ENCODE measurements at places on chromosomes 2 and 18.
A peak's percentile ranks its signal among the peaks of the same experiment; 100 is the strongest.

- H3K36me3 ChIP-seq: peaks cover 10% of the 10 kb centered on the region
- H3K4me3 ChIP-seq: no peak overlapping the region
- peak overlapping the region; percentile 34 for H3K27ac ChIP-seq
- DNase-seq: no peak
- no peaks in the 10 kb centered on the region for H3K27me3 ChIP-seq
Observed at GRCh38 chr2:6958616-6959235, 41.5 kb downstream of the RNF144A start.

GRCh38 chr18:59571902-59572301 lies 125.3 kb downstream of the CCBE1 start:
- peaks cover 9% of the 10 kb centered on the region for H3K4me1 ChIP-seq
- no peaks in the 10 kb centered on the region for H3K36me3 ChIP-seq
- H3K27ac ChIP-seq: no peak overlapping the region
- H3K27me3 ChIP-seq: peaks cover 19% of the 10 kb centered on the region
- H3K4me3 ChIP-seq: no peak overlapping the region

- H3K27ac ChIP-seq: peak overlapping the region; percentile 46
- peaks cover 20% of the 10 kb centered on the region for H3K27me3 ChIP-seq
- no peaks in the 10 kb centered on the region for H3K36me3 ChIP-seq
- H3K4me3 ChIP-seq: no peak overlapping the region
Observed at GRCh38 chr18:457140-457519, 43.4 kb downstream of the COLEC12 start.

GRCh38 chr2:148548716-148549400 lies 95.7 kb upstream of the EPC2 start:
- no peak for DNase-seq
- H3K27me3 ChIP-seq: no peaks in the 10 kb centered on the region
- H3K36me3 ChIP-seq: no peaks in the 10 kb centered on the region
- H3K4me3 ChIP-seq: no peak overlapping the region
- peaks cover 27% of the 10 kb centered on the region for H3K4me1 ChIP-seq
- H3K27ac ChIP-seq: no peak overlapping the region

DNA sequence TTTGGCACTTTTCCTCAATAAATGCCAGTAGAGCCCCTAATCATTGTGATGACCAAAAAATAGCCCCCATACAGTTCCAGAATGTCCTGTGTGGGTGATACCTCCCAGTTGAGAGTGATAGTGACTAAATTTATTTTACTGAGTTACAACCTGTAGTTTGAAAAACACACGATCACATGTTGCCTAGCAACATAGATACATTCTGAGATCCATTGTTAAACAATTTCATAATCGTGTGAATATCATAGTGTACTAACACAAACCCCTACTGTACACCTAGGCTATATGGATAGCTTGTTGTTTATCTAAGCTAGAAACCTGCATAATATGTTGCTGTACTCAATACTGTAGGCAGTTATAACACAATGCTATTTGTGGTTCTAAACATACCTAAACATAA lies 30.6 kb downstream of the KCMF1 start:
- DNase-seq: no peak
- no peaks in the 10 kb centered on the region for H3K36me3 ChIP-seq
- peaks cover 49% of the 10 kb centered on the region for H3K4me1 ChIP-seq
- H3K4me3 ChIP-seq: no peak overlapping the region
- H3K27ac ChIP-seq: peak overlapping the region; percentile 65

DNA sequence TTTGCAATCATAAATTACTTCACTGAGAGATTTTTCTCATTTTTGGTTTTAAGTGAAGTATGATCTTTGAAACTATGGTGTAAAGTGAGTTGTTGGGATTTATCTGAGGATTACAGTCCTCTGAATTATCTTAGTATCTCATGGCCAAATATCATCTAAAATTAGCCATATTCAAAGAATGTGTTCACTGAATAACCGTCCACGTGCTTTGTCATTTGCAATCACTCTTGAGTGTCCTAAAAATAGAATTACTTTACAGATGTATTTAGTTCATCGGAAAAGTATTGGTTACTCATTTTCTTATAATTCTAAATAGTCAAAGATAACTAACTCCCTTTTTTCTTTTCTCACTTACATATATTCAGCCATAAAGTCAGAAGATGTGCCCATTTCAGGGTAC lies 141.2 kb downstream of the RTN4 start:
- no peak for DNase-seq
- H3K36me3 ChIP-seq: no peaks in the 10 kb centered on the region
- no peaks in the 10 kb centered on the region for H3K27me3 ChIP-seq
- no peaks in the 10 kb centered on the region for H3K4me1 ChIP-seq

- H3K4me3 ChIP-seq: no peak overlapping the region
- no peak overlapping the region for H3K27ac ChIP-seq
- DNase-seq: no peak
- no peaks in the 10 kb centered on the region for H3K36me3 ChIP-seq
- no peaks in the 10 kb centered on the region for H3K27me3 ChIP-seq
- peaks cover 4% of the 10 kb centered on the region for H3K4me1 ChIP-seq
Observed at GRCh38 chr2:217616936-217617335, 385.9 kb downstream of the TNS1 start.

- H3K4me1 ChIP-seq: peaks cover 16% of the 10 kb centered on the region
- no peak overlapping the region for H3K27ac ChIP-seq
- H3K36me3 ChIP-seq: no peaks in the 10 kb centered on the region
- H3K27me3 ChIP-seq: peaks cover 3% of the 10 kb centered on the region
- no peak for DNase-seq
Observed at GRCh38 chr2:157302492-157303099, 23.0 kb downstream of the ERMN start.

DNA sequence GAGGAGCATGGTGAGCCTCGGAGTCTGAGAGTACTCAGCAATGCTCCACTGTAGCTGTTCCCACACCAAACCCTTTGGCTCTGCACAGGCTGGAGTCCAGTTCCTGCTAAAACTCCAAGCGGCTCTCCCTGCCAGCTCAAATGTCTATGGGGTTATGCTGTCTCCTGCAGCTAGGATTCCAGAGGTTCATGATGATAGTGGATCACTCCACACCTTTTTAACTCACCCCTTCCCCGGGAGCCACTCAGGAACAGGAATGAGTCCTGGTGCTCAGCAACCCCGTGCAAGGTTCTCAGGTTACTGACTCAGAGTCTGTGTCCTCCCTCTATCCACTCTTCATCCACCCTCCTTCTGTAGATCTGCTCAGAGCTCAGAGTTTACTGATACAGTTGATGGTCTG lies 410.0 kb downstream of the CDH19 start:
- no peaks in the 10 kb centered on the region for H3K36me3 ChIP-seq
- no peaks in the 10 kb centered on the region for H3K4me1 ChIP-seq
- no peak overlapping the region for H3K27ac ChIP-seq

GRCh38 chr2:224024270-224024669 lies 14.8 kb downstream of the SERPINE2 start:
- DNase-seq: no peak
- H3K27me3 ChIP-seq: no peaks in the 10 kb centered on the region
- peak overlapping the region; percentile 85 for H3K27ac ChIP-seq
- no peak overlapping the region for H3K4me3 ChIP-seq
- H3K36me3 ChIP-seq: no peaks in the 10 kb centered on the region

- H3K27ac ChIP-seq: no peak overlapping the region
- no peaks in the 10 kb centered on the region for H3K27me3 ChIP-seq
- H3K4me1 ChIP-seq: peaks cover 9% of the 10 kb centered on the region
- no peak overlapping the region for H3K4me3 ChIP-seq
- no peak for DNase-seq
- no peaks in the 10 kb centered on the region for H3K36me3 ChIP-seq
Observed at GRCh38 chr2:37263839-37264238, 32.4 kb downstream of the NDUFAF7 start.

- no peaks in the 10 kb centered on the region for H3K36me3 ChIP-seq
- H3K4me3 ChIP-seq: peak overlapping the region; percentile 79
- H3K27ac ChIP-seq: peak overlapping the region; percentile 97
- peaks cover 63% of the 10 kb centered on the region for H3K4me1 ChIP-seq
- DNase-seq: no peak
- H3K27me3 ChIP-seq: no peaks in the 10 kb centered on the region
Observed at GRCh38 chr2:30336978-30337841, 105.9 kb downstream of the LBH start.

- DNase-seq: no peak
- H3K4me3 ChIP-seq: no peak overlapping the region
- peaks cover 12% of the 10 kb centered on the region for H3K27me3 ChIP-seq
- no peak overlapping the region for H3K27ac ChIP-seq
- peaks cover 2% of the 10 kb centered on the region for H3K4me1 ChIP-seq
- no peaks in the 10 kb centered on the region for H3K36me3 ChIP-seq
Observed at GRCh38 chr18:10386956-10387355, 67.5 kb upstream of the APCDD1 start.

- H3K4me3 ChIP-seq: peak overlapping the region; percentile 41
- DNase-seq: no peak
- no peaks in the 10 kb centered on the region for H3K36me3 ChIP-seq
Observed at GRCh38 chr2:143937723-143938350, 582.1 kb downstream of the ZEB2 start.

DNA sequence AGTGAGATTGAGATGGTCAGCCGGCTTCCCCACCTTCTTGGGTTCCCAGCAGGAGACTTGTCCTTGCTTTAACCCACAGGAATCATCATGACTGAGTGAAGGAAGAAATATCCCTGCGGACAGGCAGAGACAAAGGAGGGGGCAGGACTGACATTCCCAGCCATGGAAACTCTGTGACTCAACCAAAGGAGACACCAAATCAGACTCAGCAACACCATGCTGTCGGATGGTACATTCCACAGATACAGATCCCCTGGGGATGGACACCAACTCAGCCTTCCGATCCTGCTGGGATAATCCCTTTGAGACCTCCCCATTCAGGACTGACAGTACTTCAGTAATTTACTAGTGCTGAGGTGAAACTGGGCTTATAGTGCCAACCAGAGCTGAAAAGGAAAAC lies 518.3 kb downstream of the XIRP2 start:
- no peak for DNase-seq
- no peaks in the 10 kb centered on the region for H3K4me1 ChIP-seq
- H3K4me3 ChIP-seq: no peak overlapping the region
- no peaks in the 10 kb centered on the region for H3K36me3 ChIP-seq
- H3K27ac ChIP-seq: no peak overlapping the region

DNA sequence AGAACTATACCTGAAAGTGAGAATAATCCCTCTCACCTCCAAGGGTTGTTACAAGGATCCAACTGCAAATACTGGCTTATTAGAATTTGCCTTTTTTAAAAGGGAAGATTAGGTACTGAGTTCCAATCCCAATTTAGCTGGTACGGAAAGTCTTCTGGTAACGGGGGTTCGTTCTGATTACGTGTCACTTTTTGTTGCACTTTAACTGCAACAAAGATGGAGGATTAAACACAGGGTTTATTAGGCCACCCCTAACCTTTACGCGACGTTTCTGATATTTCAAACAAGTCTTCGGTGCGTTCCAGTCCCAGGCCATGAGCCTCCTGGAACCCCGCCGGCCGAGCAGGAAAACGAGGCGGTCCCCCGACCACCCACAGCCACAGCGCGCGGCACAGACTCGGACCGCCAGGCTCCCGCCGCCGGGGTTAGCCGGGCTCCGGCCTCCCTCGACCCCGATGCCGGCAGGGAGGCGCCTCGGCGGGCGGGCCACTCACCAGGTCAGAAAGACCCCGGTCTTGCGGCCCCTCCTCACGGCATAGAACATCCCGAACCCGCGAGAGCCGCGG lies 411 bp downstream of the RNASEH1 start:
- peaks cover 2% of the 10 kb centered on the region for H3K36me3 ChIP-seq
- no peak for DNase-seq
- H3K4me1 ChIP-seq: peaks cover 29% of the 10 kb centered on the region
- no peaks in the 10 kb centered on the region for H3K27me3 ChIP-seq
- H3K4me3 ChIP-seq: peak overlapping the region; percentile 91

DNA sequence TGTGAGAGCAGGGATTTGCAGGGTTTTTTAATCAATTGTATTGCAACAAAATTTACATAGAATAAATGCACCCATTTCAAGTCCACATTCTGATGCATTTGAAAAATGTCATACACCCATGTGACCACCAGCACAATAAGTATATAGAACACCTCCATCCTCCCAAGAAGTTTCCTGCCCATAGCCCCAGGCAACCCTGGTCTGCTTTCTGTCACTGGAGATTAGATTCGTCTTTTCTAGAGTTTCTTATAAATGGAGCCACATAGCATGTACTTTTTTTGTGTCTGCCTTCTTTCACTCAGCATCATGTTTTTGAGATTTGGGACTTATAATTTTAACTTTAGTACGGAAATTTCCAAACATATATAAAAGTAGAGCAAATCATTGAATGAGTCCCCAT lies 127.2 kb upstream of the EPAS1 start:
- H3K4me3 ChIP-seq: no peak overlapping the region
- no peaks in the 10 kb centered on the region for H3K27me3 ChIP-seq
- H3K4me1 ChIP-seq: no peaks in the 10 kb centered on the region
- H3K27ac ChIP-seq: no peak overlapping the region
- H3K36me3 ChIP-seq: no peaks in the 10 kb centered on the region

- no peaks in the 10 kb centered on the region for H3K4me1 ChIP-seq
- H3K4me3 ChIP-seq: no peak overlapping the region
- H3K27ac ChIP-seq: no peak overlapping the region
Observed at GRCh38 chr18:62814132-62814759, 98.9 kb downstream of the PHLPP1 start.

GRCh38 chr2:182937870-182938269 lies 71.4 kb upstream of the FRZB start:
- H3K4me3 ChIP-seq: no peak overlapping the region
- H3K27ac ChIP-seq: no peak overlapping the region
- no peaks in the 10 kb centered on the region for H3K4me1 ChIP-seq

GRCh38 chr18:23415515-23415914 lies 37.6 kb upstream of the RIOK3 start:
- DNase-seq: no peak
- H3K27ac ChIP-seq: no peak overlapping the region
- H3K36me3 ChIP-seq: no peaks in the 10 kb centered on the region
- no peaks in the 10 kb centered on the region for H3K4me1 ChIP-seq
- H3K4me3 ChIP-seq: no peak overlapping the region

GRCh38 chr2:42171396-42171980 lies 2.3 kb downstream of the EML4 start:
- H3K27ac ChIP-seq: no peak overlapping the region
- DNase-seq: no peak
- H3K36me3 ChIP-seq: no peaks in the 10 kb centered on the region
- peaks cover 24% of the 10 kb centered on the region for H3K4me1 ChIP-seq
- no peaks in the 10 kb centered on the region for H3K27me3 ChIP-seq

GRCh38 chr2:143123911-143124310 lies 5.3 kb upstream of the ARHGAP15 start:
- H3K4me3 ChIP-seq: no peak overlapping the region
- no peak overlapping the region for H3K27ac ChIP-seq
- H3K4me1 ChIP-seq: peaks cover 10% of the 10 kb centered on the region
- DNase-seq: no peak
- no peaks in the 10 kb centered on the region for H3K27me3 ChIP-seq

- H3K36me3 ChIP-seq: no peaks in the 10 kb centered on the region
- H3K4me1 ChIP-seq: no peaks in the 10 kb centered on the region
- no peak overlapping the region for H3K27ac ChIP-seq
Observed at GRCh38 chr2:201798252-201798913, 8.0 kb upstream of the CDK15 start.

- peaks cover 52% of the 10 kb centered on the region for H3K27me3 ChIP-seq
- H3K4me3 ChIP-seq: no peak overlapping the region
- peaks cover 2% of the 10 kb centered on the region for H3K4me1 ChIP-seq
- peaks cover 14% of the 10 kb centered on the region for H3K36me3 ChIP-seq
- no peak for DNase-seq
- no peak overlapping the region for H3K27ac ChIP-seq
Observed at GRCh38 chr18:80166240-80166639, 57.2 kb downstream of the ADNP2 start.

- H3K27me3 ChIP-seq: no peaks in the 10 kb centered on the region
- H3K4me1 ChIP-seq: no peaks in the 10 kb centered on the region
- DNase-seq: no peak
- no peak overlapping the region for H3K27ac ChIP-seq
- H3K36me3 ChIP-seq: no peaks in the 10 kb centered on the region
Observed at GRCh38 chr2:151401149-151401548, 8.6 kb upstream of the RIF1 start.

All from naive thymus-derived CD8-positive, alpha-beta T cell (primary cell).